ENCODE measurements at places on chromosomes 6 and 20.
A peak's percentile ranks its signal among the peaks of the same experiment; 100 is the strongest.

GRCh38 chr6:87697581-87698546 lies 4.2 kb downstream of the AKIRIN2 start:
- DNase-seq: peak; percentile 61

GRCh38 chr20:3188823-3189413 lies 15.6 kb downstream of the DDRGK1 start:
- DNase-seq: no peak

- DNase-seq: no peak
These were observed 96.2 kb upstream of the MPC1 start for GRCh38 chr6:166478782-166479592.

- DNase-seq: no peak
These were observed 46.1 kb downstream of the RSPO3 start for GRCh38 chr6:127164565-127164964.

DNA sequence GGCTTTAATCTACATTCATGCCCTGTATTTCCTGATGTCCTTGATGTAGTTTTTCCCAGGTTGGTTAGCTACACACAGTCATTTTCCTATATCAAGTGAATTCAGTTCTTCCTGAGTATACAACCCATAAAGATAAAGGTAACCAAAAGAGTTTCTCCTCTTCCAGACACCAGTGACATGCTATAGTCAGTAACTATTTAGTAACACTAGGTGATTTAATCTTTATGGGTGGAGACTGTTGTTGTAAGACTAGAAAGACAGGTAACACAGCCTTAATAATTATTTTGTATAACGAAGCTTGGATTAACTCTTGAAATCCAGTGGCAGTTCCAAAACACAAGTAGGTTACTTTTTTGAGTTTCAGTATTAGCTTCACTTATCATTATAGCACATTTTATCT lies 17.6 kb downstream of the MCUR1 start:
- DNase-seq: no peak

DNA sequence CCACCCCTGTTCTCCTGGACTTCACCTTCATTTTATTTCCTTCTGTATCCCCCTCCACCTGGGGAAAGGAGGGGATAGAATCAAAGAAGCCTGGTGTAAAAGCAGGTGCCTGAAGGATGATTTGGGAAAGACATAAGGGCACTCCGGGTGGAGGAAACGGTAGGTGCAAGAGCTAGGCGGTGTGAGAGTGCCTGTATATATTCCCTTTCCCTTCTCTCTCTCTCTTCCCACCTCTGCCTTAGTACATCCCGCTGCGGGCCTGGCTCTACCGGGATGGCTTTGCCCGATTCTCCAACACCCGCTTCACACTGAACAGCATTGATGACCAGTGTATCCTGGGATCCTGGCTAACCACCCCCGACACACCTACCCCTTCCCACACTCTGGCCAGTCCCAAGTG lies 26.2 kb downstream of the PDRG1 start:
- DNase-seq: no peak

- DNase-seq: no peak
These were observed 27.8 kb upstream of the CRIP3 start for GRCh38 chr6:43336382-43336781.

GRCh38 chr6:10140824-10141223 lies 274.1 kb downstream of the TFAP2A start:
- DNase-seq: no peak

GRCh38 chr6:38141085-38141484 lies 321.6 kb downstream of the ZFAND3 start:
- no peak for DNase-seq

DNA sequence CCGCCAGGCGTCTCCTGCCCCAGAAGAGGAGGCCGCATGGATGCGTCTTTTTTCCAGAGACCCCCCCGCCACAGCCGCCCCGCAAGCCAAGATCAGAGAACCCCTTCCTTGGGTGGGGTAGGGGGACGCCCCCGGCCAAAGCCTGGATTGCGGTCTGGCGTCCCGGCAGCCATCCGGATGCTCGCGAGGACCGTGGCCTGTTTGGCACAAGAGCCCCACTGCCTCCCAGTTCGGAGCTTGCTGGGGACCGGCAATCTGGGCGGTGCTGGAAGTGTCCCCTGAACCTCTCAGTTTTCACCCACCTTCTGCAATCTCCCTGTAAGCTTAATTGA lies 924 bp downstream of the FAM162B start:
- DNase-seq: no peak

GRCh38 chr6:14856177-14856576 lies 389.7 kb upstream of the JARID2 start:
- DNase-seq: no peak

DNA sequence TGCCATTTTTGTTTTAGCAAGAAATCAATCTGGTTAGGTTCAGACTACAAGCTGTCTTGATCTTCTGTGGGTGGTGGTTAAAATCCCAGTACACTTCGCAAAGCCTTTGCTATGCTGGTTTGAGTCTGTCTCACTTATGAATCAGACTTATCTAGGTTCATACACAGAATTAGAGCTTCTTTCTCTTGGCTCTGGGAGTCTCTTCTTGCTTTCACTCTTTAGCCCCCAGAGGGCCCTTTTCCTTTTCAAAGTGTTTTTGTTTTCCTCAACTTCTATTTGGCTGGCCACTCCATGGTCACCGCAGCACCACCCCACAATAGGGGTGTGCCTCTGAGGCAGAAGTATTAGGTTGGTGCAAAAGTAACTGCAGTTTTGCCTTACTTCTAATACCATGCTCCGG lies 21.3 kb downstream of the ECI2 start:
- no peak for DNase-seq

DNA sequence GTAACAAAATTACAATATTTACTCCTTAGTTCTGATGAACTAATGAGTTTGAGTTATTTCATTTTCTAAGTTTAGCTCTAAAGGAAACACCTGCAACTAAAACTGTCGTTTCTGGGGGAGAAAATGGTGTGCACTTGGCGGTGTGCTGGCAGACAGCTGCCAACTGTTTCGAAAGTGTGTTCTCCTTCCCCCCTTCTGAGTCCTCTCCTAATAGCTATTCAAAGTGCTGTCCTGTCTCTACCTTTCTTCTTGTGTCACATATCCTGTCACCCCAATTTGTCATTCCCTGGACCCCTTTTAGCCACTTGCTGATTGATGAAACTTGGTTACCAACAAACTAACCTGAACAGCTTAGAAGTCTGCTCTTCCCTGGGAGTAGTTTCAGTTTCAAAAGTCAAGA lies 4.9 kb upstream of the UBE2J1 start:
- no peak for DNase-seq

DNA sequence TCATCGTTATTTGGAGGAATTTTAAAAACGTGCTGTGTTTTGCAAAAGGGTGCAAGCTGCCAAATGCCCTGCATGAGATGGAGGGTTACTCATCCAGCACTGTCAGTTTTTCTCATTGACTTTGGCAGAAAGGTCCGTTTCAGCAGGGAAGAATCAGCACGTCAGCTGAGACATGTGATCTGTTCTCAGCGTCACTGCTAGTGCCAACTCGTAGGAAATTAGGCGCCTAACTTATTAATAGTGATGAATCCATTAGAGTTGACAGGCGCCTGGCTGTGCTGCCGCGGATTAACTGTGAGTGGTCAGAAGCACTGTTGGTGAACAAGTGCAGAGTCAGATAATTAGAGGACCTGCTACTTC lies 175.5 kb upstream of the FOXQ1 start:
- peak; percentile 83 for DNase-seq

DNA sequence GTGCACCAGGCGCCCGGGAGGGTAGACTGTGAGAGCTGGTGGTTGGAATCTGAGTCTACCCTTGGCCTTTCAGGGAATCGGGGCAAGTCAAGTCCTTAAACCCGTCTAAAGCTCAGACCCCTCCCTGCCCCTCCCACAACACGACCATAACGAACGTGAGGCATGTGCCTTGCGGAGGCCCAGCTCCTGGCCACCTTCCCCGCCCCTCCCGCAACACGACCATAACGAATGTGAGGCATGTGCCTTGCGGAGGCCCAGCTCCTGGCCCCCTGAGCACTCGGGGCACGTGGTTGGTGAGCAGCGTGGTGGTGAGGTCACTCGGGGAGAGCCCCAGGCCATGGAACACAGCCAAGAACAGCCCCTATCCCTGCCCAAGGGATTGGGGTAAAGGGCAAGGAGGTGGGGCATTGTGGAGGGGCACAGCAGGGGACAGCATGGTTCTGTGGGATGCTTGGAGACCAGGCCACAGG lies 132.2 kb downstream of the TAF4 start:
- DNase-seq: no peak

GRCh38 chr20:40892642-40893041 lies 136.0 kb upstream of the TOP1 start:
- no peak for DNase-seq

DNA sequence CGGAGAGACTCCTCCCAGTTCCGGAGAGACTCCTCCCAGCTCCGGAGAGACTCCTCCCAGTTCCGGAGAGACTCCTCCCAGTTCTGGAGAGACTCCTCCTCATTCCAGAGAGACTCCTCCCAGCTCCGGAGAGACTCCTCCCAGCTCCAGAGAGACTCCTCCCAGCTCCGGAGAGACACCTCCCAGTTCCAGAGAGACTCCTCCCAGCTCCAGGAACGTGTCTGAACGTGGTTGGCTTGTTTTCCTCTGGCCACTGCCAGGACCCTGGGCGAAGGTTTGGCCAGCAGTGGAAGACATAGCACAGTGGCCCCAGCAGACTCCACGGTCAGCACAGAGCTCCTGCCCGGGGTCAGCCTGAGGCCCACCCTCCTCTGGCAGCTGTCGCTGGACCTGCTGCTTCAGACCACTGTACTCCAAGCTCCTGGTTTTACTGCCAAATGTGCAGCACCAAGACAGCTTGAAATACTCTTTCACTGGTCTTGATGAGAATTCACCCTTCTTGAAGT lies 122.3 kb upstream of the AFDN start:
- no peak for DNase-seq

DNA sequence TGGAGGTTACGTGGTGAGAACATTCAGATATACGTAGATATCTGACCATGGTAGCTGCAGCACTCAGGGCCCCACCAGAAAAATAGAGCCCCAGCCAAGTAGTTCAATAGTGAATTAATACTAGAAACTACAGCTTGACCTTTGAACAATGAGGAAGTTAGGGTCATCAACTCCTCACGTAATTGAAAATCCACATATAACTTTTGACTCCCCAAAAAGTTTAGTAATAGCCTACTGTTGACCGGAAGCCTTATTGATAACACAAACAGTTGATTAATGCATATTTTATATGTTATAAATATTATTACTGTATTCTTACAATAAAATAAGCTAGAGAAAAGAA lies 117.9 kb downstream of the SNX5 start:
- DNase-seq: no peak

GRCh38 chr20:8131598-8132483 lies at the start of gene PLCB1:
TSS of gene PLCB1 (plus strand) at chr20:8132266. CDS start at chr20:8132652, 386 bp downstream.
- peak; percentile 95 for DNase-seq

DNA sequence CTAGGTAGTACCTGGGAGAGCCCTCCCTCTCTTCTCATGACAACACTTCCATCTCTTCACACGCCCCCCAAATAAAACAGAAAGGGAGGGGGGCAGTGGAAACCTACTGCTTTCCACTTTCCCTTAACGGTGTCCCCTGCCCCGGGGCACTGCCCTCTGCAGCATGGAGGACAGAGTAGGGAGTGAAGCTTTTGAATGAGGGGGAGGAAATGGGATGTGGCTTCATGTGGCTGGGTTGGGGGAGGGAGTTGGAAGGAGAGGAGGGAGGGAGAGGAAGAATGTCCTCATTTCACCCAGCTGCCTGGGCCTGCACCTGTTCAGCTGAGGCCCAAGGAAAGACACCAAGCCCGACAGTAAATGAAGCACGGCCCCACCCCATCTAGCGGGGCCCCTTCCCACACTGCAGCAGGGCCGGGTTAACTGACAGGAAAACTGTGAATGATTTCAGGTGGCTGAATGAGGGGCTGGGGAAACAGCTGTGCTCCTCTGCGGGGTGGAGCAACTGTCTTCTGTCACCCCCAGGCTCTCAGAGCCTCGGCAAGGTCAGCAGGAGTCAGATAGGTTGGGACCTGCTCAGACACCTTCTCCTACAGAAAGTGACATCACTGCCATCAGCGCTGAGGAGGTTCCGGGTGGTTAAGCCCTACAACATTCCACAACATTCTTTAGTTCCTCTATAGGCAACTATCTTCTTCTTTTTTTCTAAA lies 40.0 kb upstream of the TAF8 start:
- no peak for DNase-seq

All from GM03348 (cell line).